ENCODE measurements at places on chromosomes 11 and 22.

- no peak for DNase-seq
These were observed 55.5 kb upstream of the SLC5A12 start for GRCh38 chr11:26777372-26777808.

DNA sequence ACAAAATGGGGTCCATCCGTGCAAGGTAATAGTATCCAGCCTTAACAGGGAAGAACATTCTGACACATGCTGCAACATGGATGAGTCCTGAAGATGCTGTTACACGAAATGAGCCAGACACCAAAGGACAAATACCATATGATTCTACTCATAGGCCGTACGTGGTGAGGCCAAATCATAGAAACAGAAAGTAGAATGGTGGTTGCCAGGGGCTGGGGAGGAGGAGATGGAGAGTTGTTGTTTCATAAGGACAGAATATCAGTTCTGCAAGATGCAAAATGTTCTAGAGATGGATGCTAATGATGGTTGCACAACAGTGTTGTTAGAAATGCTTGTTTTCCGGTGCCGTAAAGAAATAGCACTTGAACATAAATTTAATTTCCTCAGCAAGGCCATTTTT, 2.6 kb downstream of the TBX10 start:
- no peak for DNase-seq

- DNase-seq = no peak
These were observed 53.3 kb upstream of the ADA2 start for GRCh38 chr22:17272511-17272991.

DNA sequence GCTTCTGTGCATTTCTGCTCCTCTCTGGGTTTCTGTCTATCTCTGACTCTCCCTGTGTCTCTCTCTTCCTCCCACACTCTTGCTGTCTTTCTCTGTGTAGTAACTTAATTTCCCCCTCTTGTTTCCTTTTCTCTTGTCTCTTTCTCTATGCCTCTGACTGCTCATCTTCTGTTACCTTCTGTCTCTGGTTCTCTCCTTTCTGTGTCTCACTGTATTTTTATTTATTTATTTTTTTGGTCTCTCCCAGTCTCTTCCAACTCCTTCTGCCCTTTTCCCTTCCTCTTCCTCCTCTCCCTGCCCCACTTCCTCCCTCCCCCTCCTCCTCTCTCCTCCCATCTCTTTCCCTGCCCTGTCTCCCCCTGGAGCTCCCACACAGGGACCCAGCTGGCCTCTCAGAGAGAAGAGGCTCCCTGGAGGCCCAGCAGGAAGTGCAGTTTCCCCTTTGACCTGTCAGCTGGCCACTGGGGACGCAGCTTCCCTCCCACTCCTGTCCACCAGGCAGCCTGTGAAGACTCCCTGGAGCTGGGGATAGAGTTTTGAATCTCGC, 38.3 kb upstream of the MYH9 start:
- no peak for DNase-seq

- no peak for DNase-seq
These were observed 23.4 kb upstream of the CLNS1A start for GRCh38 chr11:77660947-77661346.

DNA sequence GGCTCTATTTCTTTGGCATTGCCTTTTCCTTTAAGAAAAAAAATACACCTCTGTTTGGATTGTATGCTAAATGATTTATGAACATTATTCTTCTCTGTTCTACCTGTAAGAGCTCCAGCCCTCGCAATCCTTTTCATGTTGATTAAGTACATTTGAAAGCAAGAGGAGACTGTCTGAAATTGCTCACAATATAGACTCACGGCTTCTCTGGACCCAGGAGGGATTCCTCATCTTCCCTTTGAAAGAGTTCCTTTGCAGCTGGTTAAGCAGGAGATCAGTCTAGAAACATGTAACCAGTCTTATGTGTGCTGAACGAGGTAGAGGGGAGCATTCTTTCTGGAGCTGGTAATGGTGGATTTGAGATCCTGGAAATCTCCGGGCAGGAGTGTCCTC, 47.4 kb downstream of the PKNOX2 start:
- no peak for DNase-seq

DNA sequence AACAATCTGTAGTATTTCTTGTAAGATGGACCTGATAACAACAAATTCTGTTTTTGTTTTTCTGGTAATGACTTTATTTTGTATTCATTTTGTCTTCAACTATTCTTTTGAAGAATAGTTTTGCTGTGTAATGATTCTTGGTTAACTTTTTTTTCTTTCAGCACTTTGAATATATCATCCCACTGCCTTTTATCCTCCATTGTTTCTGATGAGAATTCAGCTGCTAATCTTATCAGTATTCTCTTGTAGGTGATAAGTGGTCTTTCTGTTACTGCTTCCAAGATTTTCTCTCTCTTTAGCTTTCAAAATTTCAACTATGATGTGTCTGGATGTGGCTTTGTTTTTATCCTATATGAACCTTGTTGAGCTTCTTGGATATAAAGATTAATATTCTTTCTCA, 21.5 kb downstream of the GALNT18 start:
- DNase-seq = no peak

DNA sequence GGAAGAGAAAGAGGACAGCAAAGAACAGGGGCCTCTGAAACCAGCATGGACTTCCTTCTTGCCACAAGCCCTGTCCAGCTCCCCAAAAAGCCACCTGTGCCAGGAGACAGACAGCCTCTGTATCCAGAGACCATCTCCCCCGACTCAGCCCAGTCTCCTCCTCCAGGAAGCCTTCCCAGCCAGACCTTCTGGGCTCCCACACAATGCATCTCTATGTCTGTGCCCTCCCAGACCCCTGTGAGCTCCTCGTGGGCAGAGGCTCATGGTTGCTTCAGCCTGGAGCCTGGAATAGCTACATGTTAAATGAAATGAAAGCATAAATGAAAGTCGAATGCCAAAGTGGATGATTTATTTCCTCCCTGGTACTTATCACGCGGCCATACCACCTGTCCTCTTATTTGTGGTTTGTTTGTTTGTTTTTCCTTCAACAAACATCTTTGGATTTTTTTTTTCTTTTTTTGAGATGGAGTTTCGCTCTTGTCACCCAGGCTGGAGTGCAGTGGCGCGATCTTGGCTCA, 7.3 kb upstream of the ARAP1 start:
- DNase-seq = no peak

GRCh38 chr11:21635394-21636145, 557.3 kb upstream of the ANO5 start:
- no peak for DNase-seq

- DNase-seq = no peak
These were observed 57.4 kb downstream of the CLMP start for GRCh38 chr11:123137431-123138224.

DNA sequence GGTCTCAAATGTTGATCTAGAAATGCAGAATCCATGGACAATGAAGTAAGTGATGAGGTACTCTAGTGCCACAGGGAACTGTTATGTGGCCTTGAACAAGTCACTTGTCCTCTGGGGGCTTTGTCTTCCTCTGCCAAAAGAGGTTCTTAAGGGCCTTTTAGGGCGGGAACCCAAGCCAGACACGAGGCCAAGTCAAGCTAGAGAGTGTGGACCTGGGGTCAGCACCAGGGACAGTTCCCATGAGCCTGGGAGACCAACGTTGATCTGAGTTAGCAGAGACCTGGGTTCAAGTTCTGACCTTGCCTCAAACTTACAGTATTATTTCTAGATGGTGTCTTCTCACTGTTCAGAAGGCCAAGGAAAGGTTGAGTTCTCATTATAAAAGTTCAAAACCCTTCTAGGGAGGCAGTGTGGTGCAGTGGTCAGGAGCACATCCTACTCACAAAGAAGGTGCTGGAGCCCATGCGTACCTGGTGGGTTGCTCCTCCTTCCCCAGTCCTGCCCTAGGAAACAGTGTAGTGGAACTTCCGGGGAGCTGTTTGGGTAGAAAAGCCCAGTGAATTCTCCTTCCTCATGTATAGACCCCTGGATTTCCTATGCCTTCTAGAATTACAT, 121.5 kb downstream of the CHST1 start:
- DNase-seq = no peak

DNA sequence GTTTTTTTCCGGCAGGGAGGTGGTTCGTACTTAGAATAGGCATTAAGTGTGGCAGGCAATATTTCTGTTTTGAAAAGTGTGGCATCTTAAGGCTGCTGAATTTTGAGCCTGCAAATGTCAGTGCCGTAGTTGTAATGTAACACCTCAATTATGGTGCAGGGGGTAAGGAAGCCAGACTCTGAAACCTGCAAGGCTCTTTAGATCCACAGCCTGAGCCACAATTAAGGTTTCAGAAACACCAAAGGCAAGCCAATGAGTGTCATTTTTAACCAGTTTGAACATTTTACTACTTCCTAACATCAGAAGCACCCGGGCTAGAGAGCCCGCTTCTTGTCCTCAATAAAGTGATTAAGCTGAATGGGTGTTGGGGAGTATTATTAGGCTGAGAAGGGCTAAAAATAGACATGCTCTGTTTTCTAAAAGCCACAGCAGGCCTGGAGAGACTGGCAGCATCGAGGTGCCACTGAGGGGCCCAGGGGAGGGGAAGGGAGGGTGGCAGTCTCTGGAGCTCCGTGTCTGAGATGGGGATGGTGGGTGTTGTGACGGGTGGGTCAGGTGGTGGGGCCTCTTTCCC, 113.4 kb downstream of the ZBTB16 start:
- DNase-seq = no peak

GRCh38 chr11:133941546-133941945, 15.2 kb downstream of the IGSF9B start:
- no peak for DNase-seq

- DNase-seq = no peak
These were observed 133.4 kb downstream of the DBX1 start for GRCh38 chr11:20026629-20027555.

GRCh38 chr11:75800136-75800675, 14.8 kb upstream of the UVRAG start:
- DNase-seq = no peak

GRCh38 chr22:48850658-48851287, 976.9 kb downstream of the BRD1 start:
- no peak for DNase-seq

GRCh38 chr11:19953909-19954308, 206.4 kb downstream of the DBX1 start:
- no peak for DNase-seq

- DNase-seq = no peak
These were observed 714.7 kb upstream of the TENM4 start for GRCh38 chr11:80155412-80156017.

DNA sequence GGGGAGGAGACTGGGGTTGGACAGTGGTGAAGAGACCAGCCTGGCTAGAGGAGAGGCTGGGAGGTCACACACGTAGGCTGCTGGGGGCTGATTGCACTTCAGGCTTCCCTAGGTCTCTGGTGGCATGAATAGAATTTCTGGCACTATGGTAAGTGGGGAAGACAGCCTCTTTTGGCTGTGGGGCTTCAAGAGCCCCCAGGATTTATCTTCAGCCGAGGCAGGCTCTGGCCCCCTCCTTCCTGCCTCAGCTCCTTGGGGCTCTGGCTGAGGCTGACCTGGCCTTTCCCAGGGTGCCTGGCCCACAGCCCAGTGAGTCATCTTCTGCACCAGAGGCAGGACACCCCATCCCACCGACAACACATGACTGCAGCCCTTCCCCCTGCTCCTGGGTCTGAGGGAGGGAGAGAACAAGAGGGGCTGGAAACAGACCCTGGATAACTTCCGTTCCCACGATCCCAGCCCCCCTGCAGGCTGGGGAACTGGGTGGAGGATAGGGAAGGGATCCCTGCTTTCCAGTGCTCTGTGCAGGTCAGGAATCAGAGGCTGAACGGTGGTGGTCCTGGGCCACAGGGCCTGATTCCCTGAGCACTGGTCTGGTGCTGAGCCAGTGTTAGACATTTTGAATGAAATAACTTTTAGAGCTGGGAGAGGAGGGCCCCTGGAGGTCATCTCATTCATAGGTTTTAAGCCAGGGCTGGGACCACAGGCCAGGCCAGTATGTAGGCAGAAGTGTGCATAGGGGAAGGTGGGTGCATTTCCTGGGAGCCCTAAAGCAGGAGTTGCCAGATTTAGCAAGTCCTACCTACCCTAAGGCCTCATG, 26.5 kb downstream of the ARHGEF17 start:
- DNase-seq = no peak

GRCh38 chr11:45158891-45159605, 12.6 kb downstream of the PRDM11 start:
- DNase-seq = no peak

GRCh38 chr11:74084796-74085541, 76.1 kb upstream of the UCP3 start:
- DNase-seq = no peak

DNA sequence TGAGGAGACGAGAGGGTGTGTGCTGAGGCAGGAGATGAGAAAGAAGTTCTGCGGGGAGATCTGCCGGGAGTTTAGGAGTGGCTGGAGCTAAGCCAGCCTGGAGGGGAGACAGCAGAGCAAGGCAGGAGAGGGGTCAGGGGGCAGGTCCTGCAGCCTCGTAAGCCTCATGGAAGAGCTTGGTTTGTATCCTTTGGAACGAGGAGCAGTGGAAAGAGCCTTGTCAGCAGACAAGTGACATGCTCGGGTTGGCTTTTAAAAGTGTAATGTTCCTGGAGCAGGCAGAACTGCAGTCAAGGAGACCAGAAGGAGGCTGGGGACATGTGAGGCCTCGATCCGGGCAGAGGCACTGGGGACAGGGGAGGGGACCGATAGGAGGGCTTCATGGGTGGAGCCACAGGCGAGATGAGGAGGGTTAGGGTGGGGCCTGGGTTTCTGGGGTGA, 21.4 kb upstream of the TUB start:
- no peak for DNase-seq

DNA sequence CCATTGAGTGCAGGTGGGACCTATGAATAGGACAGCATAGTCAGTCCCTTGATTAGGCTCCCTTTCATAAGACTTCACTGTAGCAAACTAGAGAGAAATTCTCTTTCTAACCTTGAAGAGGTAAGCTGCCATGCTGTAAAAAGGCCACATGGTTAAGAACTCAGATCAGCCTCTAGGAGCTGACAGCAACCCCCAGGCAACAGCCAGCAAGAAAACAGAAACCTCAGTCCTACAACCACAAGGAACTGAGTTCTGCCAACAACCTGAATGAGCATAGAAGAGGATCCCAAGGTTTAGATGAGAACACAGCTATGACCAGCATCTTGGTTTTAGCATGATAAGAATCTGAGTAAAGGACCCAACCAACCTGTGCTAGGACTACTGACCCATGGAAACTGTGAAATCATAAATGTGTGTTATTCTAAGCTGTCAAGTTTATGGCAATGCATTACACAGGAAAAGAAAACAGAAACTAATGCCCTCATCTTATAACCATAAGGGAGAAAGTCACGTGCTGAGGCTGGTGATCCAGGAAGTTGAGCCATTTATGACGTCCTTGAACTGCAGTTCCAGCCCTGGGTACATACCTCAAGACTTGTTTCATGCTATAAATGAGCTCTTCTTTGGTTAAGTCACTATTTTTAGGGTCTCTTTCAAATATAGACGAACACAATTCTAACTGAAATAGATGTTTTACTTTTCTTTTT, 43.3 kb downstream of the RAB38 start:
- no peak for DNase-seq

GRCh38 chr22:48745842-48746788, 1081.6 kb downstream of the BRD1 start:
- no peak for DNase-seq

- no peak for DNase-seq
These were observed 6.6 kb downstream of the CNGA4 start for GRCh38 chr11:6245536-6245935.

- DNase-seq = peak; percentile 86
These were observed at the start of gene LMF2 for GRCh38 chr22:50507421-50507990. LMF2 (minus strand) TSS chr22:50507702; CDS start chr22:50507675, 27 bp downstream.

Data from stimulated activated CD8-positive, alpha-beta memory T cell treated with anti-CD3 and anti-CD28 coated beads, Interleukin-15, amount 100 ng/mL, for 24 hours (primary cell).